ENCODE measurements at places on chromosomes 12 and 14. TPM values are rescaled to one million over a fixed set of nuclear protein-coding genes. Genes with fewer than 3 reads are reported as not detected.
A peak's percentile ranks its signal among the peaks of the same experiment; 100 is the strongest.

IQSEC3 gene
- total RNA-seq = not detected

LPAR5 gene
- 0.17 TPM for total RNA-seq

STON2 gene
- 13.4 TPM for total RNA-seq

IRAK3 gene
- total RNA-seq = 0.37 TPM

DNA sequence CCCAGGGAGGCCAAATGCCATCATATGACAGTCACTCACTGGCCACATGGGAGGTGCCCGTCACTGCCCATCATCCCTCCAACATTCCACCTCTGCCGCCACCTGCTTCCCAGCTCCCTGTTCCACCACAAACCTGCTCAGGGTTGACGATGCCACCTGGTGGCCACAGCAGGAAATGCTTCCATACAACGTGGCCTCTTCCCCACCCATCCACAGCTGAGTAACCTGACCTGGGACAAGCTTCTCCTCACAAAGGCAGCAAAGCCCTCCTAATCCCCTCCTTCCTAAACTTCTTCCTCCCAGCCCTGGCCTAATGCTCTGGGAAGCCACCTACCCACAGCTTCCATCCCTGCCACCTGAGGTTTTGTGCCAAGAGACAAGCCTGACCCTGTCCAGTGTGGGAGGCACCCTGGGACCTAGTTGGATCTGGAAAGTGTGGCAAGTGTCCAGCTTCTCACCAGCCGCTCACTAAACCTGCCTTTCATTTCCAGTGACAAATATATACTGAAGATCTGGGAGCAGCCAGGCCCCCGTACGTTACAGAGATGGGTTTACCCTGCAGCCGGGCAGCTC lies 4.3 kb downstream of the DEGS2 start:
- peak; percentile 48 for DNase-seq

SLC17A8 gene
- total RNA-seq = not detected

Data from A673 (cell line).